ENCODE measurements at places on chromosomes 12 and 14.

- DNase-seq, result no peak
These were observed 16.4 kb upstream of the SRRM4 start for GRCh38 chr12:118964988-118965387.

GRCh38 chr12:12209043-12209442 is 57.8 kb downstream of the LRP6 start:
- DNase-seq, result no peak

DNA sequence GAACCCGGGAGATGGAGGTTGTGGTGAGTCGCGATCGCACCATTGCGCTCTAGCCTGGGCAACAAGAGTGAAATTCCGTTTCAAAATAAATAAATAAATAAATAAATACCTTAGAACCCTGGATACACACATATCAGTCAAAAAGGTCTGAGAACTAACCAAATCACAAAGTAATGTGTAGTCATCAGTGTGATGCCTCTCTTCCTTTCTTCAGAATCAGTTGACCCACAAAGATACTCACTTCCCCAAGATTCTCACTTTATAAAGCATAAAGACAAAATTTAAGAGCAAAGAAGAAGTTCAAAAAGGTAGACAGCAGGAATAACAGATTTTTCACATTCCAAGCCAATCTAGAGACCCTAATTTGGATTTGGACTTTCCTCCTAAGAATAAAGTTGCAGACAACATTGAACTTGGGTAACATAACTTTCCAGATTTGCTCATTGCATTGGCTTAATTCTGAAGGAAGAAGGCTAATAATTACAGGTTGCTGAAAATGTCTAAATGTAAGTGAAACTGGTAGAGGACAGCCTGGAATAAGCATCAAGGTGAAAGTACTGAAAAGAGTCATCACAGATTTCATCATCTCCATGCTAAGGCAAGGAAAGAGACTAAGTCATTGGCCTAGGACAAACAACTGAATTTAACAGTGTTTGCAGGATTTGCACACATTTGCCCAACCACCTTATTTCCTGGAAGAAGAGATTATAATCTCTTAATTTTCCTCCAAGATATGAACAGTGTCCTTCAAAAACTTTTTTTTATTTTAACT is 17.4 kb downstream of the TMED10 start:
- no peak for DNase-seq

DNA sequence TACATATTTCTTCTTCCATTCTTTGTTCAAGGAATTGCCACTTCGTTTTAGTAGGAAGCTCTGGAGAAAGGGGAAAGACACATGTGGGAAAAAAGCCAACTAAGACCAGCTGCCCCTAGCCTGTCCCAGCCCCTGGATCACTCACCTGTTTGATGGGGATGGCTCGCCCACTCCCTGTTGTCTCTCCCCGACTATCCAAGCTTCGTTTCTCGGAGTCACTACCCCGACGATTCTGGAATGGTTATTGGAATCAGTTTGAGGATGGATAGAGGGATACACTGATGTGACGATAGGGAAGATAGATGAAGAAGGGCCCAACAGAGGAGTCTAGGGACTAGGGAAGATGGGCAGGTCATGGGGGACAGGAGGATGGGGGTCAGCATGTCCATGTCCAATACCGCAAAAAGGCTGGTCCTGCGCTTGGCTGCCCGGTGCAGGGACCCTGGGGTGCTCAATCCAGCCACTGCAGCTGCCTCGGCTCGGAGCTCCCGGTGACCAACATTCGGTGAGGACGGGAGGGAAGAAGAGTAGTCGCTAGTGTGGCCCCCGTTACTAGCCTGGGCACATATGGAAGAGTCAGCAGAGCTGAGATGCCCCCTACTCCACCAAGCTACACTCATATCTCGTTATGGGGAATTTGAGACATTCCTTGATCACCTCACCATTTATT is 7.0 kb downstream of the AGAP2 start:
- no peak for DNase-seq

- DNase-seq, result no peak
These were observed 280.5 kb downstream of the PCNX1 start for GRCh38 chr14:71187633-71188356.

GRCh38 chr12:60106214-60106613 is 510.4 kb downstream of the SLC16A7 start:
- no peak for DNase-seq

DNA sequence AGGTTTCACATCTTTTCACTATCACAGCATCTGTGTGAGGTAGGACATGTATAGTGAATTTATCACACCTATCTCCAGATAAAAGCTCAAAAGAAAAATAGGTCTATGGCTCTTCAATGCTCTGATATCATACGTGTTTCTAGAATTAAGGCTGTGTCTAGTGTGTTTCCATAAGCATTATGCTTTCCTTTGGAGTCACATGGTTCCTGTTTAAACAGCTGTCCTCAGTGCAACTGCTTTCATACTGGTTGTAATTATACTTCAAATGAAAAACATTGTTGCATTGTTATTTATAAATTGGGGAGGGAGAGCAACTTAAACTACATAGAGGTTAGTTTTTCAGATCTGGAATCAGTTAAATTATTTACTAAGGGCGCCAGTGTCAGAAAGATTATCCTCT is 151.6 kb downstream of the SYT1 start:
- DNase-seq, result no peak

DNA sequence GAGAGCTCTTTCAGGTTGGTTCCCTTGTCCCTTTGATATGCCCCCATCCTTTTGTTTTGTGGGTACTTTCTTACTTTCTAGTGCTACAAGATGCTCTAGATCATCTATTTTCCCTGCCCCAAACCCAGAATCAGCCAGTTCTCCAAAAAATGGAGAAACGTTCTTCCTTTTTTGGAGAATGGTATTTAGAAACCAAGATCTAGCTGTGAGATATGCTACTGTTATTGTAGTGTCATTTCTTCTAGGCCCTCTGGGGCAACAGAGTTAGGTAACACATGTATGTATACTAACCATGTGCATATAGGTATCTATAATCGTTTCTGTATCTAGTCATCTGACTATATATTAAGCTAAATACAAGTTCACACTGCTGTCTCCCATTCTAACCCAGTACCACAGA is 6.9 kb upstream of the IGFBP6 start:
- DNase-seq, result no peak

DNA sequence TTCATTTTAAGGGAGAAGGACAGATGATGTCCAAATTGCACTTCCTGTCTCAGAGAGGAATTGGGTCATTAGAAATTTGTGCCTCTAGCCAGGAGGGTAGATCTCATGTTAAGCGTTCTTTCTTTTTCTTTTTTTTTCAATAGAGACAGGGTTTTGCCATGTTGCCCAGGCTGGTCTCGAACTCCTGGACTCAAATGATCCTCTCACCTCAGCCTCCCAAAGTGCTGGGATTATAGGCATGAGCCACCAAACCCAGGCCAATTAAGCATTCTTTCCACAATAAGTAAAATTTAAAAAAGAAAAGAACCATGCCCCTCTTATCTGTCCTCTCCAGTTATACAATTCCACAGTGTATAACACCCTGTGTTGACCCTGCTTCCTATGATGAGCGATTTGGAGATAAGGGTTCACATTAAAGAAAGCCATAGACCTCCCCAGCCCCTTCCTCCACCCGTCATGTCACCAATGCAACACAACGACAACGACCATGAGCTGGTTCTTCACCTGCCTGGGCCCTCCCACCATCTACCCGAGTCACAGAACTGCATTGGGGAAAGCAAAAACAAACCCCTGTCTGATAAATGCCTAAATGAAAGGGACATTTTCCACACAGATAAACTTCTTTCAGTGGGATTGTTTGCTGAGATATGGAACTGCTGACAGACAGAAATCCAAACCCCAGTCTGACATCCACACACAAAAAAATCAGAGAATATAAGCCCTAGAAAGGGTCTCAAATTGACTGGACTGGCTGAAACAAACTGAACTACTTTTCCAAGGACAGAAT is 37.3 kb downstream of the SSH1 start:
- DNase-seq, result no peak

DNA sequence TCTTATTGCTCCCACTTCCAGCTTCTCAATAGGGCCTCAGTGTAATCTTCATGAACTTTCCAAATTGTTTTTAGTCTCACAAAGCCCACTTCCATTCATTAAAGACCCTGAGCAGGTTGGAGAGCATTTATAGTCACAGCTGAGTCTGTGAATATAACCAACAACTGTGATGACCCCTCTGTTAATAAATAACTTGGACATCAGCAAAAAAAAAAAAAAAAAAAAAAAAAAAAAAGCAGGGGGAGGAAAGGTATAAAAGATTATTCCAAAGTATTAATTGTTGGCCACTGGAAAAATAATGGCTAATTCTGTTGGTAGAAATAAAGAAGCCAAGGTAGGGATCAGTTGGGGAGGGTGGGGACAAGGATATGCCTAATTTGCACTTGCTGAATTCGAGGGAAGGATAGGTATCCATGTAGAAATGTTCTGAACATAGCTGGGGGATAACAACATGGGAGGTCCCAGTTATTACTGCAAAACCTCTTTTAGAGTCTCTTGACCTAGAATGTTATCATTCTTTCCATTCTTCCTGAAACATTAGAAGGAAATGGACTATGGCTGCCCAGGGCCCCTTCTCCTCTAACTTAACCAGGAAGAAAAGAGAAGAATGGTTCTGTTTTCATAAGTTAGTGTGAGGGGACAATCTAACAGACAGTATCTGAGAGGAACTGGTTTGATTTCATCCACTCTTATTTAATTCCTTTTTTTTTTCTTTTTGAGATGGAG is 56.5 kb downstream of the SAMD4A start:
- DNase-seq, result no peak

- DNase-seq, result no peak
These were observed 263.5 kb downstream of the FOXG1 start for GRCh38 chr14:29030121-29030520.

DNA sequence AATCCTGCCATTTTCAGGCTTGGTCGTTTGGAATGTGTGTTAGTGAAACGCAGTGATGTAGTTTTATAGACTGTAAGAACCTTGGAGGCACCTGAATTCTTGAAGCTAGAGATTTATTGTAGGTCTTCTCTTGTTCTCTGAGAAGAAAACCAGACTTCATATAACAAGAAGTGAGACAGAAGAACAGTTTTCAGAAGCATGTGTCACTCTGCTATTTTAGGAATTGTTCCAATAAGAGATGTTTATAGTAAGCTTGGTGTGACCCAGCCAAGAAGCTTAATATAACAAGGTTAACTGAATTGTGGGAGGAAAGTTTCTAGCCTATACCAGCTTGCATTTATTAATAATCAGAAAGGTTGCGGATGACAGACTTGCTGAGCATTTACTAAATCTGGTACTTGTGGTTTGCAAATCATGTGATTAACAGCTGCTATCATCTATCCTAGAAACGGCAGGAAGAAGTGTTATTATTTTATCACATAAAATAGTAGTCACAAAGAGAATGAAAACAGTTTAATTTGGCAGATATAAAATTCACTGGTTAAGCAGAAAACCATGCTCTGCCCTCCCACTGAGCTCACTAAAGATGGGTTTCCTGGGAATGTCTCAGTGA is 49.2 kb upstream of the BCAT1 start:
- DNase-seq, result no peak

DNA sequence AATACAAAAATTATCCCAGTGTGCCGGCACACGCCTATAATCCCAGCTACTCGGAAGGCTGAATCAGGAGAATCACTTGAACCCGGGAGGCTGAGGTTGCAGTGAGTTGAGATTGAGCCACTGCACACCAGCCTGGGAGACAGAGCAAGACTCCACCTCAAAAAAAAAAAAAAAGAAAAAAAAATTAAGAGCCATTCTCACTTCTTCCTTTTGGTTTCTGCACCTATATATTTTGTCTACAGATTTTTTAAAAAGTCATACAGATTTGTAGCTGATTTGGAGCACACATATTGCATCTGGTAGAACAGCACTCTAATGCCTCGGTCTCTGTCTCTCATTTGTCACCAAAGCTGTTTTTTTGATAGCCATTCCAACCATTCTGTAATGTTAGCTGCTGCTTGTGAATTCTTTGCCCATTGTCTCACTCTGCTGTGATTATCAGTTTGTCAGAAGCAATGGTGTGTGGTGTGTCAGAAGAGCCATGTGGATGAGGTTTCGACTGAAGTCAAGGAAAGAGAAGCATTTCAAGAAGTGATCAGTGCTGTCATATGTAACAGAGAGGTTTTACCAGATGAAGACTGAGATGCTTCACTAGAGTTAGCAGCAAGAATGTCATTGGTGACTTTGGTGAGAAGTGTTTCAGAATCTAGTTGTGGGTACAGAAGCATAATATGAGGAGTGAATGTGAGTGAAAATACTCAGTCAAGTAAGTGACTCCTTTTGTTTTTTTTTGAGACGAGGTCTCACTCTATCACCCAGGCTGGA is 8.7 kb upstream of the KTN1 start:
- no peak for DNase-seq

DNA sequence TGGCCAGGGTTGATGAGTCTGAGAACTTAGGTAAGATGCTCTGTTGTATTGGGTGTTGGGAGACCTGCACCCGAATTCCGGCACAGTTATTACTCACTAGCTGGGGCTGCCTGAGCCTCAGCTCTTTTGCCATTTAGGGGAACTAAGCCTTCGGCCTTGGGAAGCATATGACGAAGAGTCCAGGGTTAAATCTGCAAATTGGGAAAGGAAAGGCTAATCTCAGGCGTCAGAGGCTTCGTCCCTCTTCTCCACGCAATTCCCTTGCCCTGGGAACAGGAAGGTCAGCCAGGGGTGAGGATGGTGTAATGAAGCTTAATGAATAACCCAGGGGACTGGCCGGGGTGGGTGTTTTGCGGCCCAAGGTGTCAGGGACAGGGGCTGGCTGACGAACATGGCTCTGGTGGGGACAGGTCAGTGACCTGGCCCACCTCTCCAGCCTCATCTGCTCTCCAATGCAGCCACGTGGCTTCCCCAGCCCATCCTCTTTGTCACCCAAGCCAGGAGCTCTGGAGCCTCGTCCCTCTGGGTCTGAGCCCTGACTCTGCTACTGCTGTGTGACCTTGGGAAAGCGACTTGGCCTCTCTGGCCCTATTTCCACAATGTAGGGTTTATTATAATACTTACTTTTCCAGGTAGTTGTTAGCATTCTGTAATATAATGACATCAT is 3.8 kb upstream of the SDSL start:
- DNase-seq, result no peak

- peak; percentile 15 for DNase-seq
These were observed 30.2 kb upstream of the CPM start for GRCh38 chr12:68962877-68963855.

- no peak for DNase-seq
These were observed 409.8 kb downstream of the RERGL start for GRCh38 chr12:17680220-17680619.

DNA sequence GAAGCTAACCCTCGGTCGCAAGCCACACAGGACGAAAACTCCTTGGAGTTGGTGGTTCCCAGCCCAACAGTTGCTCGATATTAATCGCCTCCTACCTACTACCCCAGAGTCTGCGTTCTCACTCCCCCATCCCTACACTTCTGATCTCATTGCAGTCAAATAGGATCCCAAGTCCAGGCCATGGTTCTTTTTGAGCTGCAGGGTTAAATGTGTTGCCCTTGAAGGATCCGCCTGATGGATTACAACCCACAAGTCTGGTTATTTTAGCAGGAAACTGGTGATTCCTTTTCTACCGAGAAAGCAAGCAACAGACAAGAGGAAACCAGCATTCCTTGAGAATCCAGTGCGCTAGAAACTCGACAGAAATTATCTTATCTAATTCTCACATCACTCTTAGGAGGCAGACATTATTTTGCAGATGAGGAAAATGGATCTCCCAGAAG is 785 bp upstream of the NIN start:
- no peak for DNase-seq

- DNase-seq, result peak; percentile 76
These were observed 1.9 kb upstream of the KRT79 start for GRCh38 chr12:52836042-52836466.

- no peak for DNase-seq
These were observed 154.7 kb downstream of the DACT1 start for GRCh38 chr14:58792416-58792815.
